ENCODE measurements at places on chromosomes 4 and X. TPM values are rescaled to one million over a fixed set of nuclear protein-coding genes. Genes with fewer than 3 reads are reported as not detected.

DNA sequence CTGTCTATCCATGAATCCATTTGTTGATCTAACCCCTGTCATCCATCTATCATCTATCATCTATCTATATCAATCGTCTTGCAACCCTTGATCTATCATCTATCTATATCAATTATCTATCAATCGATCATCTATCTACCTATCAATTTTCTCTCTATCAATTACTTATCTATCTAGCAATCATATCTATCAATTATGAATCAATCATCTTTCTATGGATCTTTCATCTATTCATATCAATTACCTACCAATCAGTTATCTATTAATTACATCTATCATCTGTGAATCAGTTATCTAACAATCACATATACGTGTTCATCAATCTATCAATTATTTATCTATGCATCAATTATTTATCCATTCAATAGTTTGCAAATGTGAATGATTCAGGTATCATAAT is 24.5 kb upstream of the ASMTL start:
- H3K4me1 ChIP-seq, result no peaks in the 10 kb centered on the region
- no peak overlapping the region for H3K27ac ChIP-seq
- no peak for DNase-seq
- H3K27me3 ChIP-seq, result no peaks in the 10 kb centered on the region
- no peaks in the 10 kb centered on the region for H3K36me3 ChIP-seq

DNA sequence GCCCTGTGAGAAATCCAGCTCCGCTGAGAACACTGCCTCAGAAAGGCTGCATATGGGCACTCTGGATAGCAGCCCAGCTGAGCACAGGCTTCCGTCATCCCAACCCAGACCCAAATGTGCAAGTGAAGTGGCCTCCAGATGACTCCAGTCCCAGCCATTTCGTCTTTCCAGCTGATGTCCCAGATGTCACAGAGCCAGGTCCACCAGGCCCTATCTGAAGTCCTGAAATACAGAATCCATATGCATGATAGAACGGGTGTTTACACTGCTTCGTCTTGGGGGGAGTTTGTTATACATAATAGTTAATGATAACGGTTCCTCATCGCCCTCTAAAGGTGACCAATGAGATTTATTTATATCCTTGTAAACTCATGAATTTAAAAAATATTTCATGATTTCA is 72.6 kb upstream of the TRIM2 start:
- DNase-seq, result peak; percentile 40
- no peak overlapping the region for H3K4me3 ChIP-seq
- no peaks in the 10 kb centered on the region for H3K27me3 ChIP-seq
- no peaks in the 10 kb centered on the region for H3K4me1 ChIP-seq
- no peak overlapping the region for H3K27ac ChIP-seq

DNA sequence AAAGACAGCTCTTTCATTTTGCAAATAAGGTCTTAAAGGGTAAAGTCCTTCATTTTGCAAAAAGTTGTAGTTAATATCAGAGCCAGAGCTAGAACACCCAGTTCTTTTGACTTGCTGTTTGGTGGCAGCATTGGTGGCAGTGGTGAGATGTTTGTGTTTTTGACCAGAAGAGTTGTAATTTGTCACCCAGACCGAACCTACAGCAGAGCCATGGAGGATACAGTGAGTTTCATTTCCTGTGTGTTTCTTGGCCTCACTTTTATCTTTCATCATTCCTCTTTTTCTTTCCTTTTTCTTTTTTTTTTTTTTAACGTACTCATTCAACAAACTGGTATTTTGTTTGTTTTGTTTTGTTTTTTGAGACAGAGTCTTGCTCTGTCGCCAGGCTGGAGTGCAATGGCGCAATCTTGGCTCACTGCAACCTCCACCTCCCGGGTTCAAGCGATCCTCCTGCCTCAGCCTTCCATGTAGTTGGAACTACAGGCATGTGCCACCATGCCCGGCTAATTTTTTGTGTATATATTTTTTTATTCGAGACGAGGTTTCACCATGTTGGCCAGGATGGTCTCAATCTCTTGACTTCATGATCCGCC is 116.4 kb downstream of the AFF1 start:
- no peaks in the 10 kb centered on the region for H3K27me3 ChIP-seq
- peaks cover 11% of the 10 kb centered on the region for H3K36me3 ChIP-seq
- DNase-seq, result no peak

DNA sequence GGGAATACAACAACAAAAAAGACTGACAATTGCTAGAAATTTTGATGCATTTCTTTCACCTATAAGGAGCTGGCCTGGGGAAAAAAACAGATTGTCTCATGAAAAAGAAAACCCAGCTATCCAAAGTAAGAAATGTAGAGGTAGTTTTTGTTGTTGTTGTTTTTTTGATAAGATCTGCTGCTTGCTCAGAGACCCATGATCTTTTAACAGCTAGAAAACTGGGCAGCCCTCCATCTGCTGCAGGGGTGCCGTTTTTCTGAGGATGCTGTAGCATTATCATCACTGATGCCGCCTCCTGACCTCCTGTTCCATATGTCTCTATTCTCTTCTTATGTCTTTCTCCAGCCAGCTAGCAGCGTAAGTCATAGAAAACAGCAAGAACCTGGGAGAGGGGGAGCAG is 98.3 kb downstream of the BMPR1B start:
- H3K4me1 ChIP-seq, result no peaks in the 10 kb centered on the region
- no peak for DNase-seq
- no peak overlapping the region for H3K4me3 ChIP-seq
- H3K36me3 ChIP-seq, result no peaks in the 10 kb centered on the region
- H3K27me3 ChIP-seq, result no peaks in the 10 kb centered on the region
- no peak overlapping the region for H3K27ac ChIP-seq

DNA sequence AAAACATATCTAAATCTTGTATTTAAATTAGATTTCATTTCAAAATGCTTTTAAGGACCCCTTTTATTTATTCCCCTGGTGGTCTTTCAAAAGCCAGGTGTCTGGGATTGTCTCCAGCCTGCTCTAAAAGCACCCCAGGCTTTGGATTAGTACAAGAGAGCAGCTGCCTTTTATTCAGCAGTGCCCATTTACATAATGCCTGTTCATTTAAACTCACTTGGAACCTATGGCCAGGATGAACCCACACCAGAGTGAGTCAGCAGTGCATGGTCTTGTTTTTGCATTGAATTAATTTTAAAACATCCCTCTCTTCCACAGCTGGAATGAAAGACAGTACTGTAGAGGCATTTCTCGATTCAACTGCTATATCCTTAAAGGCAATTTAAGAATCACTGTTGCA is 64.1 kb upstream of the TENM3 start:
- H3K27ac ChIP-seq, result no peak overlapping the region
- no peaks in the 10 kb centered on the region for H3K4me1 ChIP-seq
- no peaks in the 10 kb centered on the region for H3K36me3 ChIP-seq

GRCh38 chr4:152307669-152308068 is 228.2 kb downstream of the FBXW7 start:
- no peak overlapping the region for H3K4me3 ChIP-seq
- no peaks in the 10 kb centered on the region for H3K36me3 ChIP-seq
- DNase-seq, result no peak

GRCh38 chrX:13540602-13541001 is 28.8 kb upstream of the EGFL6 start:
- H3K4me3 ChIP-seq, result no peak overlapping the region
- no peak for DNase-seq
- no peak overlapping the region for H3K27ac ChIP-seq

- H3K27ac ChIP-seq, result no peak overlapping the region
- DNase-seq, result no peak
- no peaks in the 10 kb centered on the region for H3K36me3 ChIP-seq
- H3K4me3 ChIP-seq, result no peak overlapping the region
Measured at GRCh38 chrX:19840899-19841648, 46.3 kb downstream of the SH3KBP1 start.

DNA sequence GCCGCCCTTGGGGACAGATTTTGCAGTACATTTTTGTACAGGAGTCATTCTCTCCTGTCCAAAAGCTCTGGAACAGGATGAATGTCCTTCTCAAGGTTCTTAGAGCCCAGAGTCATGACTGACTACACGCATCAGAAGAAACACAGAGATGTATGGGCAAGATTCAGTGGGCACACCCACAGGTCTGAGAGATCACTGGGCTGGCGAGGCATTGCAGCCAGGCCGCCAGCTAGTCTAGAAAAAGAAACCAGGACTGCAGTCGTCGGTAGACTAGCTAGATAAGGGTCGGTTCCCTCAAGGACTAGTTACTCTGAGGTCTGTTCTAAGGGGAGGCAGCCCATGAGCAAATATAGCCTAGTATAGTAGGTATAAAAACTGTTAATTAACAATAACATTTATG is 19.8 kb downstream of the GBA3 start:
- H3K27ac ChIP-seq, result no peak overlapping the region
- no peaks in the 10 kb centered on the region for H3K36me3 ChIP-seq
- H3K4me1 ChIP-seq, result no peaks in the 10 kb centered on the region
- no peak overlapping the region for H3K4me3 ChIP-seq
- H3K27me3 ChIP-seq, result no peaks in the 10 kb centered on the region

DNA sequence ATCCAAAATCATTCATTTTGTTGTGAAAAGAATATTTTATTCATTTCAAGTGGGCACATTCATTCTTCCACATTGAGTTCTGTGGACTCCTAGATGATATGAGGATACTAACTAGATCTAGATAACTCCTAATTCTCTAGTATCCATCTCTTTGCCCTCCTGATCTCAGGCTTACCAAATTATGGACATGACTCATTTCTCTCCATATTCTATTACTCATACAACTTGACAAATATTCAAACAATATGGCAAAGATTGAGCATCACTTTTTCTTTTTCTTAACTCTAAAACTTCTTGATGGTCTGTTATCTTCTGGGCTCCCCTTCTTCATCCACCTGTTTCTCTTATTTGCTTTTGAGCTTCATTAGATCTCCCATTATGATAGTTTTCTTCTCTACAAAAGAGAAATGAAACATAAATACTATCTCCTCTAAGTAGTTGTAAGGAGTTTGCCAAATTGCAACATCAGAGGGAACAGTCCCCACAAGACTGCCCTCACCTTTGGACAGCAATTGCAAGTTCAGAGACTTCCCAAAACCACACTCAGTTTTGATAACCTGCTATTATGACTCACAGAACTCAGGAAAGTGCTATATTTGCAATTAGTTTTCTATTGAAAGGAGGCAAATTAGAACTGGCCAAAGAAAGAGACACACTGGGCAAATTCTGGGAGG is 422.9 kb downstream of the SPRY1 start:
- no peak for DNase-seq
- no peaks in the 10 kb centered on the region for H3K4me1 ChIP-seq
- H3K4me3 ChIP-seq, result no peak overlapping the region

- no peaks in the 10 kb centered on the region for H3K27me3 ChIP-seq
- no peak overlapping the region for H3K27ac ChIP-seq
- no peak overlapping the region for H3K4me3 ChIP-seq
- no peaks in the 10 kb centered on the region for H3K36me3 ChIP-seq
Measured at GRCh38 chr4:127015667-127016117, 617.1 kb upstream of the INTU start.

- no peaks in the 10 kb centered on the region for H3K36me3 ChIP-seq
- H3K27me3 ChIP-seq, result no peaks in the 10 kb centered on the region
- H3K4me3 ChIP-seq, result no peak overlapping the region
- no peak overlapping the region for H3K27ac ChIP-seq
- H3K4me1 ChIP-seq, result no peaks in the 10 kb centered on the region
Measured at GRCh38 chr4:47624031-47624441, 139.0 kb downstream of the ATP10D start.

The SRPX2 gene
- total RNA-seq, result 19.1 TPM

The CXXC4 gene
- 2.1 TPM for total RNA-seq

The FTSJ1 gene
- 45.8 TPM for total RNA-seq

The VCX gene
- not detected for total RNA-seq

Measured in lung (tissue), 17 donors.